NCI-H526 treated with DMSO at 0.1 percent for 48 hours (cell line): ENCODE measurements at places on chromosomes 2 and 18.

- no peak for DNase-seq
Observed at GRCh38 chr2:9097892-9098291, 94.4 kb upstream of the MBOAT2 start.

DNA sequence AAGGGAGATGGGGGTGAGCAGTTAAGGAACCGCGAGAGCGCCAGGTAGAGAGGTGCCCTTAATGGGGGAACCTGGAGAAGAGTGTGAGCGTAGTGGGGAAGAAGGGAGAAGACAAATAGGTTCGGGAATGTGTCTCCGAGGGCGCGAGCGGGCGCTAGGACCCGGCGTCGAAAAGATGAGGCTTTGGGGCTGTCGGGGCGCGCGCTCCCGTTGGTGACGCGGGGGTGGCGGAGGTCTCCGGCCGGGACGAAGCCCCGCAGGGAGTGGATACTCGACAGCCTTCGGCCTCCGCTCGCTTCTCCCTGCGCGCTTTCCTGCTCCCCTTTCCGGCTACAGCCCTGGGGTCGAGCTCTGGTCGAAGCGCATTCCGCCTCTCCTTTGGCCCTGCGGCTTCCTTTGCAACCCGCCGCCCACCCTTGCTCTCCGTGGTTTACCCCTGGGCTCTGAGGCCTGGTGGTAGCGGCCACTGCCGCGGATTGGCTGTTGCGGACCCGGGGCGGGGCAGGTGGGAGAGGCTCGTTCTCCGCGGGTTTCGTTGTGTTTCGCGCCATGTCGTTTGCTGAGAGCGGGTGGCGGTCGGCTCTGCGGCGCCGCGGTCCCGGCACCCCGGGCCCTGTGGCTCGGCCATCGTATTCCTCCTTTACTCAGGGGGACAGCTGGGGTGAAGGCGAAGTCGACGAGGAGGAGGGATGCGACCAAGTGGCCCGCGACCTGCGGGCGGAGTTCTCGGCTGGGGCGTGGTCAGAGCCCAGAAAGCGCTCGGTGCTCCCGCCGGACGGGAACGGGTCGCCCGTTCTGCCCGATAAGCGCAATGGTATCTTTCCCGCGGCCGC, at the start of gene ARL6IP6:
TSS of gene ARL6IP6 (plus strand) at position 545 of the 833 bp plus-strand sequence. CDS start at position 550, 5 bp downstream.
- DNase-seq: peak; percentile 95

GRCh38 chr2:40440835-40441234, 11.1 kb downstream of the SLC8A1 start:
- DNase-seq: no peak

- DNase-seq: no peak
Observed at GRCh38 chr18:51527826-51528225, 330.3 kb upstream of the MEX3C start.

DNA sequence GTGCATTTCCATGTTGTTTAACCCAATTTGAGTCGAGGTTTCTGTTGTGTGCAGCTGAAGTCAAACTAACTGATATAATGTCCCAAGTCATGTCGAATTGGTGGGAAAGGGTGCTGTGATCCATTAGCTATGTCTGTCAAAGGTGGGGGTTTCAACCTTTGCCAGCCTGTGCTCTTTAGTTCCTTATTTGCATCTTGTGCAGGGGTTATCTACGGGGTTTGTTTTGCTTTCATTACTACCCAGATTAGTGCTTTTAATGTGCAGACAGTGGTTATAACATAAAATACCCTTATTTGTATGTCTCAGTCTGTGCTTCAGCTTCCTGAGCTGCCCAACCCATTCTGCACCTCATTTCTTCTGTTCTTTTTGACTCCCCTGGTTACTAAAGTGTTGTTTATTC, 271.9 kb upstream of the CXCR4 start:
- DNase-seq: peak; percentile 34

GRCh38 chr2:29216609-29216909, 101.3 kb downstream of the CLIP4 start:
- no peak for DNase-seq
